ENCODE measurements at places on chromosomes 3 and 15. TPM values are rescaled to one million over a fixed set of nuclear protein-coding genes. Genes with fewer than 3 reads are reported as not detected.

DNA sequence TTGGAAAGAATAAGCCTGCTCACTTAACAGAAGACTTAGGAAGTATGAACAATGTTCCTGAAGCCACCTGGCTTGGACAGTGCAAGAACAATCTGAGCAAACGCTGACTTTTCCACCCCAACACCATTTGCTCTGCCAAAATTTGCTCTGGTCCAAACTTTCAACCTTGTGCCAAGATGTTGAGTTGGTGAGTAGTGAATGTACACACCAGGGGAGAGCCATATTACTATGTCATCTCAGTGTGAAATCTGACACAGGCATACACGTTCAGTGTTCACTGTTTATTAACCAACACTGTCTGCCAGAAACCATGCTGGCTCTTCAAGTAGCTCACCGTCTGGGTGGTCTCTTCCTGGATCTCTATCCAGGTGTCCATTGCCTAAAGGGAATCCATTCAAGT lies 152.9 kb upstream of the LPP start:
- DNase-seq = no peak

- DNase-seq = no peak
Measured at GRCh38 chr3:152127058-152127457, 141.7 kb upstream of the MBNL1 start.

DNA sequence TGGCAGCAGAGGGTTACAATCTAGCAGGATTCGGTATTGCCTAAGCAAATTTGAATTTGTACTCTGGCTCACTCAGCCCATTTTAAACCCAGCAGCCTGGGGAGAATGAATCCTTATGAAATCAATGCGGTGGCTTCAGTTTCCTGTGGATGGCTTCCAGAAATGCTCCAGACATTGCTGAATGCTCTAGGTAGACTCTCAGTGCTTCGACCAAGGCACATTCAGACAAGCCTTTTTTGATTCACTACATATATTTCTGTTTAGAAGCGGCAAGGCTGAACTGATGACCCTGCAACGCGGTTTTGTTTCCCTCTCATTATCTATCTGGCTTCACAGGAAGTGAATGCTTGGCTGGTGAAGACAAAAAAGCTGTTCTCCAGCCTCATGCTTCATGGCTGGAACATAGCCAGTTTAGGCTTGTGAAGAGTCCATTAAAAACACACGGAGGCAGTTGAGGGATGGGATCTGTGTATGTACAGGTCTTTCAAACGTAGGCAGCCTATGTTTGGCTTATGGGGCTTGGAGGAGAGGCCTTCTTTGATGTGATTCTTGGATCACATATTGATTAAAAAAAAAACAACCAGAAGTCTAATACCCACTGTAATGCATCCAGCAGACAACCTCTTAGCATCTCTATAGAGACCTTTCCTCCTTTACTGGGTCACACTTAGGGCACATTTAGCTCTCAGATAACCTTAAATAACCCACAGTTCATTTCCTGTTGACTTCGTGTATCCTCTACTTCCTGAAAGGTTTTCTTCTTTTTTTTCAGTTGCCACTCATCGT lies 400.2 kb upstream of the TBL1XR1 start:
- peak; percentile 36 for DNase-seq

GRCh38 chr3:78911394-78911793 lies 856.4 kb downstream of the ROBO1 start:
- DNase-seq = no peak

- no peak for DNase-seq
Measured at GRCh38 chr15:73457334-73457733, 14.4 kb downstream of the REC114 start.

- no peak for DNase-seq
Measured at GRCh38 chr15:84750583-84751092, 2.2 kb downstream of the ZNF592 start.

DNA sequence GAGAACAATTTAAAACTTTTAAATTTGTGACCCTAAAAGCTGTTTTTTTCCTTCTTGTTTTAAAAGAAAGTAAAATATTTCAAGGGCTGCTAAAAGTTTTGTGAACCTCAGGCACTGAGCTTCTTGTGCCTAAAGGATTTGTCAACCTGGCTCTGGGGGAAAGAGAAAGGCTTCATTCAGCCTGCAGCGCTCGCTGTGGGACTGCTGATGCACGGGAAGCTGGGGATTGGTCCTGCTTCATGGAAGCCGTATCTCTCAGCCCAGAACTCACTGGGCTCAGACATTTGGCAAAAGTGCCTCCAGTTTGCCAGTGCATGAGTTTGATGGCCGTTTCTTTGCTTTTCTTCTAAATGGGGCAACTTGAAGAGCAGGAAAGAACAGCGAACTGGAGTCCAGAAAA lies 30.8 kb downstream of the TPRG1 start:
- no peak for DNase-seq

GRCh38 chr3:34323517-34323916 lies 525.1 kb downstream of the PDCD6IP start:
- DNase-seq = no peak

GRCh38 chr3:58924578-58924977 lies 125.2 kb downstream of the CFAP20DC start:
- DNase-seq = no peak

DNA sequence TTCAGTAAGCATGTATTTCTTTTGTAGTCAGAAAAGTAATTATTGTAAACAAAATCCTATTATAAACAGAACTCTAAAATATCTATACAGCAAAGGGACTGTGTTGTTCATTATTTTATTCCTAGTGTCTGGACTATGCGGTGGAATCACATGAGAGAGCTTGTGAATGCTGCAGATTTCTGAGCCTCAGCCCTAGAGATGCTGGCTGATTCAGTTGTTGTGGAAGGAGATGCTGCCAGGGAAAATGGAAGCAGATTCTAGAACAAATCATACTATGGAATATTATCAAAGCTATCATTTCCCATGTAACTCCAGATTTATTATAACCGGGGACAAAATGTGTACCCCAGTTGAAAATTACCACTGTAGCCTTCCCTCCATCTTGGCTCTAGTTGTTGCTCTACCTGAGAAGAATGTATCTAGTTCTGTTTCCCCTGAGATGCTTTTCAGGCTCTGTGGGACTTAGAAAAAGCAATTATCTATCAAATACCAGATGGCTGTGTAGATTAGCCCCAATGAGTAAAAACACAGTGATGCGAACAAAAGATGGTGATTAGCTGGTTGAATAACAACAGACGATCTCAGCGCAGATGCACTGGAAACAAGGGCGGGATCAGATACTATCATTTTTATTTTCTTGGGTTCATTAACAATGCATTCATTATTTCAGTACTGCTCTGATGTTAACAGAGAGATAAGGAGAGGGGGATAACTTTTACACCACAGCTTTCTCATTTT lies 131.3 kb downstream of the TMEM108 start:
- DNase-seq = no peak

DNA sequence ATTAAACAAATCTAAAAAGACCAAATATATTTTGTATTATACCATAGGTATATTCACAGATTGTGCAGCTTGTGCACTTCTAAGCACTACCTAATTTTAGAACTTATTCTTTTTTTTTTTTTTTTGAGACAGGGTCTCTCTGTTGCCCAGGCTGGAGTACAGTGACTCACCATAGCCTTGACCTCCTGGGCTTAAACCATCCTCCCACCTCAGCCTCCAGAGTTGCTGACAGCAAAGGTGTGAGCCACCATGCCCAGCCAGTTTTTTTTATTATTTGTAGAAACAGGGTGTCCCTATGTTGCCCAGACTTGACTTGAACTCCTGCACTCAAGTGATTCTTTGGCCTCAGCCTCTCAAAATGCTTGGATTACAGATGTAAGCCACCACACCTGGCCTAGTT lies 11.9 kb upstream of the TKT start:
- no peak for DNase-seq

DNA sequence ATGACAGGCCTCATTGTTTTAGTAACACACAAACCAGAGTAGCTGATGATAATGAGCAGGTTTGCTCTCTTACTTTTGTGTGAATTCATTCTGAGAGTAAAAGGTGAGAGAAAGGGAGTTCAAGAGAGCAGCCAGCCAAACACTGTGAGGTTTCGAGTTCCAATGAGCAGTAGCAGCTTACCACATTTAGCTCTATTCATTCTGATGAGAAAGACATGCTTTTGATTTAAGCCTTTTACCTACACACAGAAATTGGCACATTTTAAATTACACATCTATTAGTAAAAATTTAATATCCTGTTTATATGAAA lies 28.0 kb downstream of the GLDN start:
- no peak for DNase-seq

- DNase-seq = no peak
Measured at GRCh38 chr3:101791778-101792177, 12.8 kb downstream of the NXPE3 start.

GRCh38 chr3:171565481-171566058 lies 105.4 kb upstream of the TNIK start:
- DNase-seq = no peak

GRCh38 chr3:63429905-63430304 lies 151.8 kb downstream of the SYNPR start:
- no peak for DNase-seq

DNA sequence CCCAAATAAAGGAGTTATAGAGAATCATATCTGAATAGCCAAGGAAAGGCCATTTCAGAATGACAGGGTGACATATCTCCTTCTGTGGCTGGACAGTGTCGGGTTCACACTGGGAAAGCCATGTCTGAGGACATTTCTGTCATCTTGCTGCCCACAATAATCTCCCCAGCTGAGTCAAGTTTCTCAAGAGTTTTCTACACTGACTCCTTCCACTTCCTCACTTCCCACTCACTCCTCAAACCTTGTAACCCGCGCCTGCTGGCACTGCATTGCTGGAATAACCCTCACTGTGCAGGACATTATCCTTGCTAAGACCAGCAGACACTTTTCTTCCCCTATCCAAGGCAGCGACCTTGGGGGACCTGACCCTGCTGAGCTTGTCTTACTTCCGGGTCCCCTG lies 5.3 kb upstream of the INSYN1 start:
- no peak for DNase-seq

DNA sequence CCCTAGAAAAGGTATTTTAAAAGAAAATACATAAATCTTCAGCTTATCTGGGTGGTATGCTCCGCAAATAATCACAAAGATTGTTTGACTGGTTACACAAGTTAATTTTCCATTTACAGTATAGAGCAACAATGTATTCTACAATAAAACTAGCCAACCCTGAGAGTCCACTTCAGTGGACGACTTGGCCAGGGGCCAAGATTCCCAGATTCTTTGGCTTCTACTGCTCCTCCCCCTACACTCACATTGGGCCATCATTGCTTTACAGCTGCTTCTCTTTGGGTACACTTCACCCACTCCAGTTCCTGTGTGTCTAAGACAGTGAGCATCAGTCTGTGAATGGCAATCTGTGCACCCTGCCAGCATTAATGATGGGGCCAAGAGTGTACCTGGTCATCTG lies 17.2 kb upstream of the PRICKLE2 start:
- DNase-seq = peak; percentile 46

DNA sequence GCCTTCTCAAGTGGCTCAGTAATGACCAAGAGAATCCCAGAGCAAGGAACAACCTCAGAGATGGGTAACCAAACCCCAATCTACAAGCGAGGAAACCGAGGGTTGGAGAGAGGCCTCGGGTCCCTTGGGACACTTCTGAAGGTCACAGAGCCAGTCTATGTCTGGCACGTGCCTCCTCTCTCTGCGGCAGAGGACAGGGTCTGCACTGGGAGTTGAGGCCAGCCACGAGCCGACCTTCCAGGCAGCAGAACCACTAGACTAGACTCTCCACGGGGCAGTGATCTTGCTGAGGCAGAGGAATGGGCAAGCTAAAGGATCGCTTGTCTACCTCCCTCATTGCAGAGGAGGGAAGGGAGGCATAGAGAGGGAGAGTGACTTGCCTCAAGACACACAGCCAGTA lies 100.6 kb upstream of the SMAD3 start:
- no peak for DNase-seq

DNA sequence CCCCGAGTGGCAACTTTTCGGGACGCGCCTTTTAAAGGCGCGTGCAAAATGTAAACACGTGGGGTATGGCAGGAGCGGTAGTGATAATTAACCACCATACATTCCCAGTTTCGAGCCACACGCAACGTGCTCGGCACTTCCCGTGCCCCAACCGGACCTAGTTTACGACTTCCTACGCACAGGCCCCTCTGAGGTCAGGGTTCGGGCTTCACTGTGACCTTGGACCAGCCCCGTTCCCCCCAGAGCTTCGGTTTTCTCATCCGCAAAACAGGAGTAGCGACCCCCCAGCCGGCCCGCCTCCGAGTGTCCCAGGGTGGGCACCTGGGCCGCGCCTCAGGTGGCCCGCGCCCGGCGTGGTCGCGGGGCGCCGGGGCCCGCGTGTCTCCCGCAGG lies 451 bp downstream of the CHCHD4 start:
- DNase-seq = peak; percentile 81

DNA sequence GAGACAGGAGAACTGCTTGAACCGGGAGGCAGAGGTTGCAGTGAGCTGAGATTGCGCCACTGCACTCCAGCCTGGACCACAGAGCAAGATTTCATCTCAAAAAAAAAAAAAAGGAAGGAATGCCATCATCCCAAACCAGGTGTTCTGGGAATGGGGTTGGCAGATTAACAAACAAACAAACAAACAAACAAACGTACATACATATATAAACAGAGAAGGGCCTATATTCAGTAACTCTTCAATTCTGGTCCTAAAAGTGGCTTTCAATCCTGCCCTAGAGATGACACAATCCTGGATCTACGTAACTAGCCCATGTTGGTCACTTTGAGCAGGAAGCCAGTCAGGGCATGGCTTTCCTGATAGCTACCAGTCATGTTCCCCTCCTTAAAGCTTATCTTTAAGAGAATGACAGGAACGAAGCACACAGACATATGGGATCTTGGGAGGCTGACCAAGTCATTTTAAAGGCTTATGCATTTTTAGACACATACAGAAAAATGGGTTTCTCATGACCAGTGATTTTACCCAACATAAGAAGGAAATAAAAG lies 29.9 kb upstream of the RAB11A start:
- DNase-seq = no peak

DNA sequence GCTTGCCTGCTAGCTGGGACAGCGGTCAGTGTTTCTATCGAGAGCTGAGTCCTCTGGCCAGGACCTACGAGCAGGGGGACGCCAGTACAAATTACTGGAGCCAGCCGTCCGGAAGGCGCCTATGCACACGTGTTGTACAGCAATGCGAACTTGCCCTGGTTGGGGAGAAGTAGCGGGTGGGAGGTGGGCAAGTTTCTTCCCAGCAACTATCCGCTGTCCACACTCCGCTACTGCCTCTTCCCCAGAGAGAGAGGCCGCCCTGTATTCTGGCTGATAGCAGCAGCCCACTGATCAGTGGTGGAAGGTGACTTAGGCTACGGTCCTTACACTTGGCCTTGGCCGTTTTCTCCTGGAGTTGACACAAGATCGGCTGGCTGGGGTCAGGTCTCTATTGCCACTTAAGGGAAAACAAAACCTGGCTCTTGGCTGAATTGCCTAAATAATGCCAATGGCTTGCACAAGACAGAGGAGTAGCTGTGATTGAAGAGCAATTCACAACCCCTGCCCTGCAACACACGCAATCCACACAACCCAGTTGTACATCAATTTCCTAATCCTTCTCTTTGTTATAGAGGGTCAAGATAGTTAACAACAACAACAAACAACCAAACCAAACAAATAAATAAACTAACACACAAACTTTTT lies 12.8 kb upstream of the SHC4 start:
- peak; percentile 37 for DNase-seq

- DNase-seq = peak; percentile 12
Measured at GRCh38 chr15:90915216-90915807, 12.2 kb downstream of the MAN2A2 start.

KLF15 gene
- total RNA-seq = 23.8 TPM

C3orf22 gene
- not detected for total RNA-seq

SCG5 gene
- total RNA-seq = 0.73 TPM

CHST2 gene
- 6.7 TPM for total RNA-seq

FEZF2 gene
- total RNA-seq = not detected

DNAH12 gene
- 0.03 TPM for total RNA-seq

FGF12 gene
- total RNA-seq = 291 TPM

NMNAT3 gene
- total RNA-seq = 14.8 TPM

BMF gene
- total RNA-seq = 5.0 TPM

GRAMD1C gene
- total RNA-seq = 2.1 TPM

ATP13A5 gene
- total RNA-seq = not detected

ANKRD34C gene
- not detected for total RNA-seq

All from left cardiac atrium (tissue), 4 donors.